T-helper 17 cell (primary cell): ENCODE measurements at places on chromosomes 2 and 18. TPM values are rescaled to one million over a fixed set of nuclear protein-coding genes. Genes with fewer than 3 reads are reported as not detected.
A peak's percentile ranks its signal among the peaks of the same experiment; 100 is the strongest.

Gene BUB1
- total RNA-seq = 3.2 TPM

Gene STK11IP
- 35.8 TPM for total RNA-seq

Gene SLC14A1
- total RNA-seq = 9.8 TPM

Gene COL4A3
- 0.52 TPM for total RNA-seq

Gene KLHL41
- not detected for total RNA-seq

Gene VWC2L
- total RNA-seq = not detected

Gene GGCX
- total RNA-seq = 17.8 TPM

Gene EVA1A
- not detected for total RNA-seq

Gene NT5DC4
- total RNA-seq = not detected

Gene TNFAIP6
- total RNA-seq = not detected

Gene PIGN
- 18.1 TPM for total RNA-seq

Gene CNNM4
- 6.4 TPM for total RNA-seq

DNA sequence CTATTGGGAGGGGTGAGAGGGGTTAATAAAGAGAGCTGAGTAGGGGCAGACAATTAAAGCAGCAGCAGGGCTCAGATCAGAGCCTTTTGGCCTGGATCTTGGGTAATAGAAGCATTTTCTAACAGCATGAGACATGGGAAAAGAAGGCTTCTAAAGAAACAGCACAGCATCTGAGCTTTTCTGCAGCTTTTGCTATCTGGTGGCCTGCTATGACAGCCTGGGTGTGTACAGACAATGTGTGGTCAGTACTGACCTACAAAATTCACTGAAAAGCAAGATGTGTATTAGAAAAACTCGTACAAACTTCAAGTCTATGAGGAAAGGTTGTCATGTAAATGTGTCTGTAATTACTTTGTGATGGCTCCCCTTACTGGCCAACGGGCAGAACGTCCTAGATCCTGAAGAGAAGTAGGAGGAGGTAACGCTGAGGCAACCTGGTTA, 95.6 kb downstream of the GALNT3 start:
- no peaks in the 10 kb centered on the region for H3K36me3 ChIP-seq
- H3K27me3 ChIP-seq = peaks cover 35% of the 10 kb centered on the region
- DNase-seq = no peak
- H3K4me3 ChIP-seq = no peak overlapping the region
- H3K27ac ChIP-seq = no peak overlapping the region

DNA sequence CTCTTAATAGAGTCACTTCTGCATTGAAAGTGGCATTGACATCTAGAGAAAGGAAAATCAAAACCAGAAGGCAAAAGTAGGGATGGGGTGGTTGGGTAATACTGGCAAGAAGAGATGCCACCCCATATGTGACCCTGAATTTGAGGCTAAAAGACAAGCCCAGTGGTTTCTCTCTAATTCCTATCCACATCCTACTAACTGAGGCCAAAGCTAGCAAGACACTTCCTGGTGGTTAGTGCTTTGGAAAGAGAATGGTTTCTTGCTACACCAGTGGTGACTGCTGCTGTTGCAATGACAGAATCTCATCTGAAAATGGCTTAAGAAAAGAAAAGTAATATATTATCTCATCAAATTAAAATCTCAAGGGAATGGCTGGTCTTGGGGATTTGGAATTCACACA, 640.6 kb downstream of the EPHA4 start:
- H3K36me3 ChIP-seq = no peaks in the 10 kb centered on the region
- H3K27me3 ChIP-seq = no peaks in the 10 kb centered on the region
- H3K4me3 ChIP-seq = no peak overlapping the region
- H3K27ac ChIP-seq = no peak overlapping the region
- no peak for DNase-seq

- no peaks in the 10 kb centered on the region for H3K27me3 ChIP-seq
- H3K27ac ChIP-seq = no peak overlapping the region
- H3K4me1 ChIP-seq = peaks cover 3% of the 10 kb centered on the region
Observed at GRCh38 chr2:225091336-225091735, 49.1 kb upstream of the DOCK10 start.

DNA sequence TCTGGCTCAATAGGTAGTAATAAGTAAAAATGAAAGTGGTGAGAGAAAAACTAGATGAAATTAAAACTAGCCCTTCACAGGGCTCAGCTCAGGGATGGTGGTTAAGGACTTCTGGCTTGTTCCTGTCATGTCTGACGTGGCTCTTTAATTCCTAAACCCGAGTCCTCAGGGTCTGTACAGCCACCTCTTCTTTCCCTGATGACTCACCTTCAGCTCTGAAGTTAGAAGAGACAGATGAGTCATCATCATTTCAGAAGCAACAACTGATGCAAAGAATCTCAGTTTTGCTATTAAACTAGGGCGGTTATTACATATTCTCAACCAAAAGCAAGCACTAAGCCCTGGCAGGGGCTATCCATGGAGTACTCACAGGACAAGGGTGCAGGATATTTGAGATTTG, 24.0 kb upstream of the ITGB6 start:
- peaks cover 2% of the 10 kb centered on the region for H3K36me3 ChIP-seq
- H3K27me3 ChIP-seq = peaks cover 26% of the 10 kb centered on the region
- no peak for DNase-seq
- H3K4me3 ChIP-seq = peak overlapping the region; percentile 51

DNA sequence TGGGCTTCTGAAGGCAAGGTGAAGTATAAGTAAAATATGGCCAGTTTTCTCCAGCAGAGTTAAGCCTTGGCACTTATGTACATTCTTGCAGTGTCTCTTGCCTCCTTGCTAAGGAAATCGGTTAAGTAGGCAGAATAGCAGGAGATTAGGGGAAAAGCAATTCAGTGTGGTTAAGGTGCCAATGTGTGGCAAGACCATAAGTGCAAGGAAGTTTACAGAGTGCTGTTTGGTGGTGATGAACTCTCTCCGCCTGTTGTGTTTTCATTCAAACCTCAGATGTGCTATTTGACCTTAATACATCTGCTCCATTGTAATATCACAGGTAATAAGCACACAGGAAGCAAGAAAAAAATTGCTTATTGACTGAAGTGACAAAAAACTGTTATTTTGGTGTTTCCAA, 156.1 kb downstream of the MGAT5 start:
- H3K4me3 ChIP-seq = peak overlapping the region; percentile 47
- H3K36me3 ChIP-seq = no peaks in the 10 kb centered on the region
- H3K27ac ChIP-seq = peak overlapping the region; percentile 93
- DNase-seq = no peak
- H3K27me3 ChIP-seq = no peaks in the 10 kb centered on the region
- peaks cover 54% of the 10 kb centered on the region for H3K4me1 ChIP-seq

DNA sequence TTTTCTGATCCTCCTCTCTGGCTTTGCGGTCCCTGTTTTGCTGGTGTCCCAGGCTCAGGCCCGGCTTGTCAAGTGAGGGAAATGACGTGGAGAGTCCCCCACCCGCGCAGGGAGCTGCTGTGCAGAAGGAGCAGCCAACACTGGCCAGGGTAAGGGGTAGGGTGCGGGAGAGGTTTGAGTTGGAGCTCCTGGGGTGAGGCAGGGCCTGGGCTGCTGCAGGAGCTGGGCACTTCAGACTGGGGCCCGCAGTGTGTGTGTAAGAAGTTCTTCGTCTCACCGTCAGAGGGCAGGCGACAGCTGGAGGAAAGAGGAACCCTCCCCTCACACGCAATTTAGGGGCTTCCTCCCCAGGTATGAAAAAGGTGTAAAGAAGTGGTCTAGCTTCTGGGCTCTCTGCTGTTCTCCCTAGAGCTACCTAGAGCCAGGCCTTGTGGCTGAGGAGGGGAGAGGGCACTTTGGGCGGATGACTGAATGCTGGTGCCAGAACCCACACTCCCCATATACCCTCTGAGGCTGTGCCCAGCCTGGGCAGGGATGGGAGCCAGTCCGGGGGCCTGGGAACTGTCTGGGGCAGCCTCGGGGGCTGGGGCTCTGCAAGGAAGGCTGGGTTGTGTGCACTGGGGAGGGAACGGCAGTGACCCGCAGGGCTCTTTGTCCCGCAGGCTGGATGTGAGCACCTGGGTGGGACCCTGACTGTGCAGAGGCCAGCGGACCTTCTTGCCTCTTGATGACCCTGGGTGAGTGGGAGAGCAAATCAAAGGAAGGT, 11.8 kb downstream of the CELF4 start:
- H3K36me3 ChIP-seq = no peaks in the 10 kb centered on the region
- DNase-seq = no peak
- no peak overlapping the region for H3K27ac ChIP-seq
- H3K27me3 ChIP-seq = peaks cover 26% of the 10 kb centered on the region

DNA sequence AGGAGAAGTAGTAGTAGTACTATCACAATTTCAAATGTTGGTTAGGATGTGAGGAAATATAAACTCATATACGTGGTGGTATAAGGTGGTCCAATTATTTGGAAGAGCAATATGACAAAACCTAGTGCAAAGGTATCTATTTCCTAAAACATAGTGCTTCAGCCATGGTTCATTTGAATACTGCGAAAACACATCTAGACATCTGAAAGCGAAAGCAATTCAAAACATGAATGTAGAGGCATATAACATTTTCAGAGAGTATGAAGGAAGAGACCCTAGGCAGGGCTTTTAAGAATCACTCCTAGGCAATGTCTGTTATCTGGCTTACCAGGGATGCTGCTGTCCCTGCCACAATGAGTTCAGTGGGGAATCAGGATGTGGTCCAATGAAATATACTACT, 1085.8 kb downstream of the TDRD15 start:
- H3K27me3 ChIP-seq = no peaks in the 10 kb centered on the region
- no peak for DNase-seq
- no peaks in the 10 kb centered on the region for H3K36me3 ChIP-seq
- H3K4me3 ChIP-seq = no peak overlapping the region
- H3K27ac ChIP-seq = no peak overlapping the region

GRCh38 chr2:214069254-214069653, 341.6 kb upstream of the VWC2L start:
- H3K27ac ChIP-seq = no peak overlapping the region
- H3K4me3 ChIP-seq = no peak overlapping the region
- H3K4me1 ChIP-seq = no peaks in the 10 kb centered on the region
- H3K27me3 ChIP-seq = no peaks in the 10 kb centered on the region

- DNase-seq = no peak
- no peaks in the 10 kb centered on the region for H3K36me3 ChIP-seq
- no peaks in the 10 kb centered on the region for H3K4me1 ChIP-seq
- H3K27ac ChIP-seq = no peak overlapping the region
Observed at GRCh38 chr18:60987963-60988362, 345.3 kb upstream of the CDH20 start.

- no peak overlapping the region for H3K4me3 ChIP-seq
- no peaks in the 10 kb centered on the region for H3K36me3 ChIP-seq
- no peaks in the 10 kb centered on the region for H3K4me1 ChIP-seq
Observed at GRCh38 chr2:77418537-77418936, 103.6 kb downstream of the LRRTM4 start.

- H3K27me3 ChIP-seq = peaks cover 25% of the 10 kb centered on the region
- H3K36me3 ChIP-seq = no peaks in the 10 kb centered on the region
- DNase-seq = no peak
- no peak overlapping the region for H3K27ac ChIP-seq
- peaks cover 2% of the 10 kb centered on the region for H3K4me1 ChIP-seq
Observed at GRCh38 chr2:224126440-224126839, 87.4 kb upstream of the SERPINE2 start.

DNA sequence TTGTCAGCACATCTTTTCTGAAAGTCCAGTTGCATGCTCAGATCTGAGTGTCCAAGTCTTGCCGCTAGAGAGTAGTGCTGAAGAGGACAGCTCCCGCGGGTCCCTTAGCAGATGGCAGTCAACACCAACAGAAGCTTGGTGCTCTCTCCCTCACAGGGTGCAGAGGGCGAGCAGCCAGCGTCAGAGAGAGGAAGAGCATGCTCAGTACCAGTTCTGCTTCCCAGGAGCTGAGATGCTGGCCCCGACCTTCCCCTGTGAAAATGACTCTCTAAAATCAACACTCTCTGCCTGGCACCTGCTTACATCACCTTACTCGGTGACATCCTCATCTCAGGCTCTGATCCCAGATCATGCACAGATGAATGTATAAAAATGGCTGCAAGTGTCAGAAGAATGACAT, 86.0 kb upstream of the TWIST2 start:
- peaks cover 3% of the 10 kb centered on the region for H3K4me1 ChIP-seq
- no peak for DNase-seq
- H3K4me3 ChIP-seq = no peak overlapping the region
- H3K36me3 ChIP-seq = peaks cover 5% of the 10 kb centered on the region
- H3K27me3 ChIP-seq = peaks cover 57% of the 10 kb centered on the region
- no peak overlapping the region for H3K27ac ChIP-seq

DNA sequence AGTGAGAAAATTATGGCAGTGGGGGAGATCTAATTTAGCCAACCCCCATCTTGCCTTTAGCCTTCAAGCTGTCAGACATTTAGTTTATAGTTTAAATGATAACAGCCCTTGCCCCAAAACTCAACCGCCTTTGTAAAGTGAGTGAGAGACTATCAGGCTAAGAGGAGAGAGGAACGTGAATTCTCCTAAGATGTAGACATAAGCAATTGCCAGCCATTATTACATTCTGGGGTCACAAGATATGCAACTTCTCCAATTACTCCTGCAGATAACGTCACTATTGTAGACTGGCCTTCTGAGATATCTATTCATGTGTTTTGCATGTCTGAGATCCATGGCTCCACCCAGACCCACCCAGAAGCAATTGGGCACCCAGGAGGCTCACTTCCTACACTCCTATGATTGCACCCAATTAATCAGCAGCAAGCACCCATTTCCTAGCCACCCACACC, 307.3 kb downstream of the NBAS start:
- peaks cover 4% of the 10 kb centered on the region for H3K36me3 ChIP-seq
- no peak overlapping the region for H3K4me3 ChIP-seq
- H3K4me1 ChIP-seq = peaks cover 3% of the 10 kb centered on the region
- DNase-seq = no peak

DNA sequence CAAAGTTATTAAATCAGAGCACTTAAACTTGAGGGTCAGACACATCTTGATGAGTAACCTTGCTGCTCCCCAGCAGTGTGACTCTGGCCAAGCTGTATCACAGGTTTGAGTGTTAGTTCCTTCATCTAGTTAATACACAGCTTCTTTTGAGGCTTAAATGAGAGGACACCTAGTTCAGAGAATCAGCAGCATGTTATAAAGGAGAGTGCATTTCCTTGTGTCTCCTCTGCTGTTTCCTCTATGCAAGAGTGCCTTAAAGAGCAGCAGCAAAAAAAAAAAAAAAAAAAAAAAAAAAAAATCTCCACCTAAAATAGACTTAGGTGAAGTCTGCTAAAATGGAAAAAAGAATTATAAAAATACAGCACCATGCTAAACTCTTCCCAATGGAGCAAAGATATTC, 261.9 kb downstream of the TCF4 start:
- peaks cover 22% of the 10 kb centered on the region for H3K27me3 ChIP-seq
- H3K27ac ChIP-seq = no peak overlapping the region
- no peak for DNase-seq
- no peak overlapping the region for H3K4me3 ChIP-seq

DNA sequence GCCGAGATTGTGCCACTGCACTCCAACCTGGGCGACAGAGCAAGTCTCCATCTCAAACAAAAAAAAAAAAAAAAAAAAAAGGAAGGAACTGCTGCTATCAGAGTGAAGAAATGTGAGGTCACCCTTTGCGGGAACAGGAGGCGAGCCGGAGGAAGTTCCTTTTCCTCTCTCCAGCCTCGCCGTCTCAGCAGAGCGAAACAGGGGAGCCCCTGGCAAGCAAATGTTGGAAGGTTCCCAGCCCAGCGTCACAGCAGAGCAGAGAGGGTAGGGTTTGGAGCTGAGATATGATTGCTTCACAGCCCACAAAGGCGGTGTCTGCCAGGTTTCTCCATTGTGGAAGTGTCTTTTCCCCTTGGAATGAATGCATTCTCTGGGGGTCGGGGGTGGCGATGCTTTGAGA, 28.5 kb downstream of the SLC20A1 start:
- no peak overlapping the region for H3K4me3 ChIP-seq
- H3K4me1 ChIP-seq = no peaks in the 10 kb centered on the region
- peaks cover 10% of the 10 kb centered on the region for H3K27me3 ChIP-seq
- H3K36me3 ChIP-seq = no peaks in the 10 kb centered on the region
- H3K27ac ChIP-seq = no peak overlapping the region
